ENCODE measurements at places on chromosomes 5 and 9. TPM values are rescaled to one million over a fixed set of nuclear protein-coding genes. Genes with fewer than 3 reads are reported as not detected.

DNA sequence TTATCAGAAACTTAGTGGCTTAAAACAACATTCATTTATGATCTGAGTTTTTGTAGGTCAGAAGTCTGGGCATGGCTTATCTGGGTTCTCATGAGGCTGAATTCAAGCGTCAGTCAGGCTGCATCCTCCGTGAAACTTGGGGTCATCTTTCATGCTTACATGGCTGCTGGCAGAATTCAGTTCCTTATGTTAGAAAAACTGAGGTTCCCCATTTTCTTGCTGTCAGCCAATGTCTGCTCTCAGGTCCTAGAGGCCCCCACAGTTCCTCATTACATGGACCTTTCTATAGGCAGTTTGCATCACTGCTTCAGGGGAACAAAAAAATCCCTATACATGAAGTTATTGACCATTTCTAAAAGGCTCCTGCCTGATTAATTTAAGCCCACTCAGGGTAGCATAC, 83.8 kb upstream of the NMUR2 start:
- no peak for DNase-seq

DNA sequence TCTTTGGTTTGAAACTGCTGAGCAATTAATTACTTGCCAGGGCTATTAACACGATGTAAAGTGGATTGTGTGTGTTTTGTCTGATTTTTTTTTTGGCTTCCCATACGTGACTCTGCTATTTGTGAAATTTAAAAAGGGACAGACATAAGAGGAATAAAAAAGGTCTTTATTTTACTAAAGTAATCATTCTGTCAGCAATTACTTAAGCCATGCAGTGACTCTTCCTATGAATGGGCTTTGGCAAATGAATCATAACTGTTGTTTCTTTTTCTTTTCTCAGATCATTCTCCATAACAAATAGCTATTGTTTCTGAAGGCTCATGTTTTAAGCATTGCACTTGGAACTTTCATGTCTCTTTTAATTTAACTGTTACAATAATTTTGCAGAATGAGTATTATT, 461.3 kb upstream of the RORB start:
- no peak for DNase-seq

DNA sequence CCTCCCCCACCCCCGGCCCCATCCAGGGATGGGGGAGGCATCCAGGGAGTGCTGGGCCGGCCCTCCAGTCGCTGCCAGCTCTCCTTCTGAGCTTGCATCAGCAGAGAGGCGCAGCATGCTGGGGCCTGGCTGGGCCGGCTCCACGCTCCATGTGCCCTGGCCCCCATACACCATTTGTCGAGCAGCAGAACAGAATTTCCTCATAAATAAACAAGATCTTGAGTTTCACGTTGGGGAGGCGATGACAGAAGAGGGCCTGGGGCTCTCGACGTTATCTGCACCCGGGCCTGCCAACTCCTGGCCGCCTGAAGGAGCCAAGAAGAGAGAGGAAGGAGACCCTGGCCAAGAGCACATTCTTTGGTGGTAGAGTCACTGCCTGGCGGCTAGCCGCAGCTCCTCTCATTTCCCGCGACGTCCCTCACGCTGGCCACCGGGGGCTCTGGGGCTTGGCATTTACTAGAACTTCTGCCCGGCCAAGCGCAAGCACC, 177.0 kb downstream of the FGF18 start:
- no peak for DNase-seq

DNA sequence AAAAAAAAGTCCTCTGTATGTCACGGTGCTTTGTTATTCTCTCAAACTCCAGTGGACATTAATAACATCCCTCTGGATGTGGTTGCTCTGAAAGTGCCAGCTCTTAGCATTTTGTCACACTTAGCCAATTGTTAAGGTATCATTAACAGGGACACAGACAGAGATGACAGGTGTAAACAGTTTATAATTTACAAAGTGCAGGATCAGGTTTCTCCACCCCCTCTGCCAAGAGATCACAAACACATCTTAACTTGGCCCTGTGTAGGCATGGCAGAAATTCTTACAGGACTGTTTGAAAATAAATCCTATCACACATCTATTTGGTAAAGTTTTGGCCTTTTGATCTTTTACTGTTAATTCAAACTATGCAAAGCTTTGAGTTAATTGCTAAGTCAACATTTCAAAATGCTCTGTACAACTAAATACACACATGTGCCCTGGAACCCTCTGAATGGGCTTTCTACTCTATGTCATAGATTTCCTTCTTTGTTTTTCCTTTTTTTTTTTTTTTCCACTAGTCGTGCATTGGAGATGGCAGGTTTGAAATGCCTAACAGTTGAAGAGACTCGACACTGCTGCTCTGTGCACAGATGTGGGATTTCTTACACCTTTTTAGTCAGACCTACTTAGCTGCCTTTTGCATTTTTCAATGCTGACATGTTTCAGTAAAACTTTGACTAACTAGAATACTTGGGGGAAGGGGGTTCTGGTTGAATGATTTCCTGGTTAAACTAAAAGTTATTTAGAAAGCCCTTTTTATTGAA, 41.7 kb downstream of the SEMA6A start:
- DNase-seq, result no peak

The PCDHGA12 gene
- 2.5 TPM for total RNA-seq

DNA sequence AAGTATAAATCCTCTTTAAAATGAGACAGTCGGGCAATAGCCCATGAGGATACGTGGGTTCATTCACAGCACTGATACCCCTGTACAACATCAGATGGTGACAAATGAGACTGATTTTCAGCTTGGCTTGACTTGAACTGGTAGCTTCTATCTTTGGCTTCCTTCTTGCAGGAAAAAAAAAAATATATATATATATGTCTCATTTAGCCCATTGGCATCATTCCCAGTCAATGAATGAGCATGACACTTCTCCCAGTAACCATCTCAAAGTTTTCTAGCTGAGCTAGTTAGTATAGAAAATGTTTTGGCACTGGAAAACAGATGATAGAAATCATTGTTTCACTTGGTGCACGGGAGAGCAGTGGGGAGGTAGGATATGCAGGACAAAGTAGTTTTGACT, 222.5 kb upstream of the TAS2R1 start:
- DNase-seq, result no peak

The FOXD4L3 gene
- not detected for total RNA-seq

- no peak for DNase-seq
Observed at GRCh38 chr9:11902610-11903009, 790.6 kb upstream of the TYRP1 start.

- no peak for DNase-seq
Observed at GRCh38 chr9:108278341-108278740, 577.4 kb downstream of the ACTL7B start.

The PFN3 gene
- total RNA-seq, result not detected

The MYOT gene
- total RNA-seq, result 1.1 TPM

The AJM1 gene
- 17.4 TPM for total RNA-seq
